Frontal cortex (tissue), 4 donors: ENCODE measurements at places on chromosomes 7 and 10. TPM values are rescaled to one million over a fixed set of nuclear protein-coding genes. Genes with fewer than 3 reads are reported as not detected.

The TMEM72 gene
- not detected for total RNA-seq

The POMZP3 gene
- 4.5 TPM for total RNA-seq

DNA sequence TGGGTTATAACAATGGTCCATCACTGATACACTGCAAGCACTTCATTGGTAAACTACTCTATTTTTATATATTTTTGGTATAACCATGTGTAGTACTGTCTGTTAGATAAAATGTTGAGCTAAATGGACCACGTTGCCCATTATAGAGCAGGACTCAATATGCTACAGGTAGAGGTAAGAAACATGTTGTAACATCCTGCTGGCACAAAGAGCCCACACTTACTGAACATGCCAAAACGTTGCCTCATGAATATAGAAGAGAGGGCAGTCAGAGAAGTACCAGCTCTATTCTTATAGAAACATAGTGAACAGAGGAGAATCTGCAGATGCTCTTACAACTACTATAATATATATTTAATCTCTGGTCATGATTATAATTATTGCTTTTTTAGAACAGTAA is 18.4 kb upstream of the MET start:
- DNase-seq = no peak

DNA sequence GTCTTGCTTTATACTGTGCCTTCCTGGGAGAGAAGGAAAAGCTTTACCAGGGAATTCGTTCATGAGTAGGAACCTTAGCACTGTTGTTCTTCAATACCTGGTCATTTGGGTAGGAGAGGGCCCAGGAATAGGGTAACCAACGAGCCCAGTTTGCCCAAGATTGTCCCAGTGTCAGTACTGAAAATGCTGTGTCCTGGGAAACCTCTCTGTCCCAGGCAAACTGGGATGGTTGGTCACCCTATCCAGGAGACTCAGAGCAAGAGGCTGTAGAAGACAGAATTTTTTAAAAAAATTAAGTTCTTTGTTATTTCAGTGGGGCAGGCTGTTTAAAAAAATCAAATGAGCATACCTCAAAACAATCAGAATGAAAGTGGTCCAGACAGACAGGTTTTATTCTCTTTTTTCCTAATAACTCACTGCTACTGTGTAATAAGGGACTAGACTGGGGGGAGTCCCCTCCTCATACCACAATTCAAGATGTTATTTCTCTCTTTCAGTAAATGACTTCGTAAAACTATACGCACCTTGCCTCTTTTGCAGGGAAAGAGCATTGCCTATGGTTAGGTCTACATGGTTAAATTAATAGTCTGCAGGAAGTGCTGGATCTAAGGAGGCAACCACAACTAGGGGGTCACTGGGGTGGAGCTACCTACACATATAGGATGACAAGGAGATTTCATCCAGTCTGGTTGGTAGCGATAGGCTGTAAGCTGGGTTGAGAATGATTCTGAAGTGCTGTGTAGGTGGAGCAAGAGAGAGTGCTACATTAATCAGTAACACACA is 41.1 kb upstream of the FAM133B start:
- DNase-seq = no peak

The HYAL4 gene
- total RNA-seq = not detected

DNA sequence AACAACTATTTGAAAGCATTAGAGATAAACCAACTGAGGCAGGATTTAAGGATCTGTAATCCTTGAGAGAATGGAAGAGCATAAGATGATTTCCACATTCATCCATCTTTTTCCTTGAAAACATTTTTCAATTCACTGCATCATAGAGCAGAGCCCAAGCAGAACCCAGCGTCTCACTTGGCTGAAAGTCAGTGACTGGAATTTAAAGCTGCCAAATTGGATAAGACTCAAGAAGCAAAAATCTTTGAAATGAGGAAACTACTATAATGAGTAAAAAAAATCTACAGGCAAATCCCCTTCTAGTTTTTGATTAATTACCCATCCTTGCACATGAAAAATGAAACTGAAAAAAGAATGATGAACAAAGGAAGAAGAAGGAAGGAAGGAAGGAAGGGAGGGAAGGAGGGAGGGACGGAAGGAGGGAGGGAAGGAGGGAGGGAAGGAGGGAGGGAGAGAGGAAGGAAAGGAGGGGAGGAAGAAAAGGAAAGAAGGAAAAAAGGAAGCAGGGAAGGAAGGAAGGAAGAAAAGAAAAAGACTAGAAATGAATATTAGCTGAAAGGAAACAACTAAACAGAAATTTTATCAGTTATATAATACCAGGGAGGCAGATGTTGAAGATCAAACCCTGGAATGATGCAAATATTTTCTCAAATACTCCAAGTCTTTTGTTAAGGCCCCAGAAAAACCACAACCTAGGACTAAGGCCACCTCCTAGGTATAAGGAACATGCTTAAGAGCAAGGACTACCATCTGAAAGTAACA is 336.3 kb upstream of the MAGI2 start:
- no peak for DNase-seq

The CALHM2 gene
- 1.6 TPM for total RNA-seq

- peak; percentile 12 for DNase-seq
Measured at GRCh38 chr7:72176875-72177274, 235.3 kb downstream of the CALN1 start.

DNA sequence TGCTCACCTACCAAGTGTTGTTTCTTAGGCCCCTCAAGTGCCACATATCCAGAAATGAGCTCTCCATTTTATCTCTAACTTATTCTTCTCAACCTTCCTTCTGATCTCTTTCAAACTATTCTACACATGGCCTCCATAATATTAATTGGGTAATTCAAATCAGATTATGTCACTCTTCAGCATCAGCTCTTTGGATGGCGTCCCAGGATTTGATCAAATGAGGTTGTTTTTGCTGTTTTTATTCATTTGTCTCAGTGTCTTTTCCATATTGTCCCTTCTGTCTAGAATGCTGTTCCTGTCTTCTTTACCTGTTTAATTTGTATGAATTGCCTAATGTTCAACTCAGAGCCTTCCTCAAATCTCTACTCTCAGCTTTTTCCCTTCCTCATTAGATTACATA is 234.6 kb upstream of the CXCL12 start:
- DNase-seq = no peak

DNA sequence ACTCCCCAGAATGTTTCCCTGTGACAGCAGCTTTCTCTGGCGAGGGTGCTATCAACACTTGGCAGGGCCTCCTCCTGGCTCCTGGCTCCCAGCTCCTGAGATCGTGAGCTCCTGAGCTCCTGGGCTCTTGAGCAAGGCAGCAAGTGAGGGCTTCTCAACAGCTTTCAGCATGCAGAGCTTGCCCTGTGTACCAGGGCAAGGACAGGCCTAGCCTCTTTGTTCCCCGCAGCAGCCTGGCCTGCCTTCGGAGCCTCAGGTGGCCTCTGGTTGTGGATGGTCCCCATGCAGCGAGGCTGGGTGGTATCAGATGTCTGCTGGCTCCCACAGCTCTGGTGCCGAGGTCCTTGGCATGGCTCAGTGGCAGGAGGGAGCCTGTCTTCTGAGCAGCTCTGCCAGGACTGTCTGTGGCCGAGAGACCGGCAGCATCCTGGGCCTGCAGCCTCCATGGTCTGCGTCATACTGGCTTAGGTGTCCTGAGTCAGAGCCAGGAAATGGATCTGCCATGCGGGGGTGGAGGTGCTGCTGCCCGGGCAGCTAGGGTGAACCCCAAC is 44.2 kb downstream of the ZMIZ1 start:
- DNase-seq = no peak

The AMPH gene
- total RNA-seq = 31.0 TPM

DNA sequence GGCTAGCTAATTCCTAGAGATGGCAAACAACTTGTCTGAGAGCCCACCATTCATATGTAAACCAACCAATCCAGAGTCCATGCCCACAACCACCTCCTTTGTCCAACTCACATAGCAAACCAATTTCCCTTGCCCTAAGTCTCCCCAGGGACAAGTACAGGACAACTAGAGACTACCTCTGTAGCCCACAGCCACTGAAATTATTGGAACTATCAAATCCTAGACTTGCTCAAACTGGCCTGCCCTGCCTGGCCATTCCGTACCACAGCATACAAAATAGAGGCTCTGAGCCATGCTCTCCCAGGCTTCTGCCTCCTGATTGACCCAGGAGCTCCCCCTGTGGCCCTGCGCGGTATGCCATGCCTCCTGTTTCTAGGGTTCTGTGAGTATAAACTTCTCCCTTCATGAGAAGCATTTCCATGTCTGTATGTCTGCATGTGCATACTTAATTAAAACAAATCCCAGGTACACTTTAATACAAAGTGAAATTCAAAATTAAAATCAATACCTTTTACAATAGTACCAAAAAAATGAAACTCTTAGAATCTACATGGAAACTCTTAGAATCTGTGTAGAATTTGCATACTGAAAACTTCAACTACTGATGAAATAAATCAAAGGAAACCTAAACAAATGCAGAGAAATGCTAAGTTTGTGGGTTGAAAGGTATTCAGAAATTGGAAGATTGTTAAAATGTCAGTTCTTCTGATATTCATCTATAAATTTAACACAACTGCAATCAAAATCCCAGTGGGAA is 4.0 kb upstream of the HECW1 start:
- no peak for DNase-seq

The IKZF5 gene
- 9.8 TPM for total RNA-seq

DNA sequence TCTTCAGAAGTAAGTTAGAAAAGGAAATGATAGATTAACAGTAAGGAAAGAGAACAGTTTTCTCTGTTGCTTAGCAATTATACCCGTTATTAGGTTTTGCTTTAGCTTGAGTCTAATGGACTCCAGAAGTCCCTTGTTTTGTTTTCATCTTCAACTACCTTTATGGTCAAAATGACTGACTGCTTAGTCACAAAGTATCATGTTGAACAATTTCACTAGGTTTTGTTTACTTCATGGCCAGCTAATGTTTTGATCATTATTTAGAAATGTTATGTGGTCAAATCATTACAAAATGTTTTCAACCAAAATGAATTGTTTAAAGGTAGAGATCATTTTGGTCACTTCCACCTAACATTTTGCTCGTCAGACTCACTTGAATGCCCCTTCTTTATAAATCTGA is 1.9 kb downstream of the UBN2 start:
- no peak for DNase-seq

GRCh38 chr10:60618861-60619260 is 159.4 kb upstream of the CDK1 start:
- no peak for DNase-seq

The MAGI2 gene
- total RNA-seq = 136 TPM

GRCh38 chr7:105745681-105746330 is 130.6 kb downstream of the ATXN7L1 start:
- no peak for DNase-seq

The ZNF3 gene
- 44.4 TPM for total RNA-seq

The IMPDH1 gene
- total RNA-seq = 26.5 TPM
